Activated CD8-positive, alpha-beta T cell treated with anti-CD3 and anti-CD28 coated beads, Interleukin-2, amount 10 ng/mL, durations not matched to agents 7 days and 5 days (primary cell): ENCODE measurements at places on chromosomes 6 and 20. TPM values are rescaled to one million over a fixed set of nuclear protein-coding genes. Genes with fewer than 3 reads are reported as not detected.

Gene MDFI
- total RNA-seq = not detected

DNA sequence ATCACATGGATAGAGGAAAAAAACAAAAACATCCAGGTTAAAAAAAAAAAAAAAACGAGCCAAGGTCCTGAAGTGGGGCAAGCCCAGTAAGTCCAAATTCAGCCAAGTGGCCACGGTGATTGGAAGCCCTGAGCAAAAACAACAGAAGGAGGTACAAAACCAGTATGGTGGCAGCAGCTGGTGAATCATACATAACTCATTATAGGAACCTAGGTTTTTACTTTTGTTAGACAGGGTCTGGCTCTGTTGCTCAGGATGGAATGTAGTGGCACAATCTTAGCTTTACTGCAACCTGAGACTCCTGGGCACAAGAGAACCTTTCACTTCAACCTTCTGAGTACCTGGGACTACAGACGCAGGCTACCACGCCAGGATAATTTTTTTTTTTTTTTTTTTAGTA is 22.7 kb upstream of the MYB start:
- no peaks in the 10 kb centered on the region for H3K36me3 ChIP-seq
- no peak for DNase-seq
- no peak overlapping the region for H3K4me3 ChIP-seq
- H3K4me1 ChIP-seq = peaks cover 38% of the 10 kb centered on the region

Gene LATS1
- total RNA-seq = 33.2 TPM

Gene HEY2
- total RNA-seq = not detected

- DNase-seq = no peak
- H3K27me3 ChIP-seq = no peaks in the 10 kb centered on the region
- H3K4me1 ChIP-seq = no peaks in the 10 kb centered on the region
- no peak overlapping the region for H3K27ac ChIP-seq
- no peaks in the 10 kb centered on the region for H3K36me3 ChIP-seq
Observed at GRCh38 chr6:56079751-56080540, 167.4 kb downstream of the COL21A1 start.

Gene ENPP1
- total RNA-seq = 0.29 TPM

GRCh38 chr6:90190752-90191395 is 105.8 kb downstream of the BACH2 start:
- H3K36me3 ChIP-seq = peaks cover 27% of the 10 kb centered on the region
- H3K4me3 ChIP-seq = peak overlapping the region; percentile 15
- H3K27me3 ChIP-seq = no peaks in the 10 kb centered on the region
- peaks cover 87% of the 10 kb centered on the region for H3K4me1 ChIP-seq
- H3K27ac ChIP-seq = peak overlapping the region; percentile 75

Gene TMEM217
- total RNA-seq = 3.2 TPM

Gene GABRR1
- not detected for total RNA-seq

GRCh38 chr6:95431637-95432228 is 145.6 kb upstream of the MANEA start:
- DNase-seq = peak; percentile 44
- H3K4me3 ChIP-seq = no peak overlapping the region
- H3K4me1 ChIP-seq = no peaks in the 10 kb centered on the region
- no peaks in the 10 kb centered on the region for H3K36me3 ChIP-seq
- H3K27me3 ChIP-seq = no peaks in the 10 kb centered on the region

Gene LAMP5
- not detected for total RNA-seq

DNA sequence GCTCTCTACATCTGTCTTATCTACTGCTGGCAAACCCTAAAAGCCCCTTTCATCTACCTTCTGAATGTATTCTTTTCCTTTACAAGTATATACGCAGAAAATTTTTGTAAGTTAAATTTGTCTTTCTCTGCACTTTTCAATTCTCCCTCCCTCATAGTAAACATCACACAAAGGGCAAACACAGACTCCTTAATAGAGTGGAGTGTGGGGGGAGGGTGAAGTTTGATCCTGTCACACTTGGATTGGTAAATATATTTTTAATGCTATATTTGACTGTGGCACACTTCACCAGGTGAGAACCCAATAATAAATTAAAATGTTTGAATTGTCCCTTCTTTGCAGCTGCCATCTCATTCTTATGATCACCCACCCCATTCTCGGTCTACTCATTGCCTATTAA is 33.2 kb upstream of the PAQR8 start:
- no peak for DNase-seq
- H3K4me3 ChIP-seq = no peak overlapping the region
- H3K27ac ChIP-seq = no peak overlapping the region
- no peaks in the 10 kb centered on the region for H3K36me3 ChIP-seq

GRCh38 chr6:169724494-169725124 is at the start of gene PHF10:
Gene PHF10 (minus strand): TSS chr6:169724500. CDS start chr6:169723931, 569 bp downstream.
- peaks cover 6% of the 10 kb centered on the region for H3K27me3 ChIP-seq
- H3K4me1 ChIP-seq = peaks cover 35% of the 10 kb centered on the region
- peaks cover 15% of the 10 kb centered on the region for H3K36me3 ChIP-seq
- peak within 1 kb of the TSS; percentile 93 for H3K27ac ChIP-seq
- peak within 1 kb of the TSS; percentile 86 for H3K4me3 ChIP-seq
- peak; percentile 57 for DNase-seq

DNA sequence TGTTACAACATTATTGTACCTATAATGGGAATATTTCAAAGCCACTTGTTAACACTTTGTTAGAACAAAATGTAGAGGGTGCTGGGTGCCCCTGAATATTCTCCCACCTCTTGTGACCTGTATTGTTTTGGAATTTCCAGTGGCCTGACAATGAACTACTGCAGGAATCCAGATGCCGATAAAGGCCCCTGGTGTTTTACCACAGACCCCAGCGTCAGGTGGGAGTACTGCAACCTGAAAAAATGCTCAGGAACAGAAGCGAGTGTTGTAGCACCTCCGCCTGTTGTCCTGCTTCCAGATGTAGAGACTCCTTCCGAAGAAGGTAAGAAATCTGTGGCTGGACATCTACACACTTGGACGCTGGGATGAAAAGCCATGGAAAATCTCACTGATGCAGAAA is 28.9 kb downstream of the PLG start:
- peaks cover 2% of the 10 kb centered on the region for H3K27me3 ChIP-seq
- no peak overlapping the region for H3K4me3 ChIP-seq
- H3K4me1 ChIP-seq = no peaks in the 10 kb centered on the region
- no peak for DNase-seq
- no peaks in the 10 kb centered on the region for H3K36me3 ChIP-seq

Gene OTOR
- not detected for total RNA-seq

Gene HMGN4
- total RNA-seq = 84.9 TPM

DNA sequence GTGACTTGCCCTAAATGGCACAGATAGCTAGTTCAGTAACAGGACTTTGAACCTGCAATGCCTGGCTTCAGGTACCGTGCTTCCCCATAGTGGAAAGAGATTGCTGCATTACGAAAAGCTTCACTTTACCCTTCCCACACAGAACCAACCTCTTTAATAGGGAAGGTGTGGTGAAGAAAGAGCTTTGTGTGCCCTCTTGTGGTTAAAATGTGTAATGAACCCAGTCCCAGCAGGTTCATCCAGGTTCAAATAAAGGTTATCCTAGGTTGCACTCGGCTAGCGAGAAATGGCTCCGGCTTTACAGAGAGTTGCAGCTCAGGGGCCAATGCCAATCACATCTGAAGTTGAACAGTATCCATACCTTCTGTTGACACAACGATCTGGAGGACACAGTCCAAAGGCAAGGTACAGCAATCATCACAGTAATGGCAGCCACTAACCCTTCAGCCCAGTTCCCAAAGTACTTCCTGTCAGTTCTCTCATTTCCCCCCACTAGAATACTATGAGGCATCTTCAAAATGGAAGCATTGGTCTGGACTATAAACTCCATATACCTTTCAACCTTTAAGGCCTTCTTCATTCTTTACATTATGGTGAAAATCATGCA is 3.0 kb downstream of the DEFB115 start:
- H3K4me1 ChIP-seq = no peaks in the 10 kb centered on the region
- H3K27me3 ChIP-seq = no peaks in the 10 kb centered on the region
- no peak for DNase-seq
- no peak overlapping the region for H3K4me3 ChIP-seq

GRCh38 chr6:163148451-163149278 is 265.9 kb upstream of the QKI start:
- no peak overlapping the region for H3K4me3 ChIP-seq
- H3K36me3 ChIP-seq = no peaks in the 10 kb centered on the region
- H3K4me1 ChIP-seq = no peaks in the 10 kb centered on the region
- no peaks in the 10 kb centered on the region for H3K27me3 ChIP-seq
- DNase-seq = no peak

Gene IL17F
- total RNA-seq = not detected

- no peak overlapping the region for H3K4me3 ChIP-seq
- no peak overlapping the region for H3K27ac ChIP-seq
- DNase-seq = peak; percentile 59
- no peaks in the 10 kb centered on the region for H3K27me3 ChIP-seq
Observed at GRCh38 chr20:23340524-23340923, 10.1 kb upstream of the NXT1 start.

DNA sequence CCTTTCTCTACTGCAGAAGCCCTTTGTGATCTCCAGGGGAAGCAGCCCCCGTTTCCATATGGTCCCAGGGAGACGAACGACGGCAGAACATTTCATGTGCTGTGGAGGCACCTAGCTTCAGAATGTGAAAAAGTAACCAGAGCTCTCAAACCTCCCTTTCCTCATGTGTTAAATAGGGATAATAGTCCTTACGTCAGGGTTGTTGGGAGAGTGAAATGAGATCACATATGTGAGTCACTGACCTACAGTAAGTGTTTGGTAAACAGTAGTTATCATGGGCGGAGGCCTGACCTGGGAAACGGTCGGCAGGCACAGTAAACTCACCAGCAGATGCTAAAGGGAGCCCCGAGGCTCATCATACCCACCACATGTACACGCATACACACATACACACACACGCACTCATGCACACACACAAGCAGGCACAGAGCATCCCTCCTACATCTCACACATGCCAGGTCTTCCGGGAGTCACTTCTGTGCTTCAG is 89.7 kb downstream of the LY86 start:
- H3K27me3 ChIP-seq = peaks cover 3% of the 10 kb centered on the region
- peaks cover 42% of the 10 kb centered on the region for H3K4me1 ChIP-seq
- no peak for DNase-seq
- H3K27ac ChIP-seq = no peak overlapping the region

Gene MCCD1
- total RNA-seq = not detected

GRCh38 chr6:11236076-11236750 is 3.7 kb upstream of the NEDD9 start:
- no peaks in the 10 kb centered on the region for H3K27me3 ChIP-seq
- peak overlapping the region; percentile 7 for H3K27ac ChIP-seq
- peak; percentile 43 for DNase-seq
- no peak overlapping the region for H3K4me3 ChIP-seq
- H3K36me3 ChIP-seq = peaks cover 27% of the 10 kb centered on the region

DNA sequence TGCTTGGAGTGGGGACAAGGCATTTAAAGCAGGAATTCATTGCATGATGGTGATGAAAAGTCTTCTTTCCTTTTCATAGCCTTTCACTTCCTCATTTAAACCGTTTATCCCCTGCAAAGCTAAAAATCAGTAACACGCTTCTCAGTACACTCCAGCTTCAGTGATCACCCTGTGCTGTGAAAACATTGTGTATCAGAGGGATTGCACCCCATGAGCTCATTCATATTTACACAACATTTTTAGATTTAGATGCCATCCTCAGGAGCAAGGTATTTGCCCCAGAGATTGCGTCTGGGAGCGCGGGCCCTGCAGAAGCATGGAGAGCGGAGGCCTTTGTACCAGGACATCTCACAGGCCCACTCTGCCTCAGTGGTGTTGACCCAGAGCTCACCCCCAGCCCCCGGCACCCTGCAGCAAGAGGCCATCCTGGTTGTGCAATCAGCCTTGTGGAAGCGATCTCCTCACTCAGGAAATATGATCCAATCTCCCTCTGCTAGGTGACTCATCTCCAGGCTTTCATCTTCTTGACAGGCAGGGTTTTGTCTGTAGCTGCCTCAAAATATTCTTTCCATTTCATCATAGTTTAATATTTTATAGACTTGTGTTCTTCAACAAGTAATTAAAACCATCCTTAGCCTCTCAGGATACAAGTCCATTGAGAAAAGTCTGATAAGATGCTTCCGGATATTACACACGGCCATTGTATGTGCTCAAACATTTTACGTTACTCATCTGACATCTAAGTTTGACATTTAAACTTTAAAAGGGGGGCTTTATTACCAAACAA is 38.9 kb upstream of the THBS2 start:
- H3K27me3 ChIP-seq = peaks cover 2% of the 10 kb centered on the region
- no peak overlapping the region for H3K4me3 ChIP-seq
- H3K27ac ChIP-seq = no peak overlapping the region
- no peak for DNase-seq

GRCh38 chr6:96823743-96824142 is 13.5 kb downstream of the GPR63 start:
- peaks cover 2% of the 10 kb centered on the region for H3K4me1 ChIP-seq
- no peak overlapping the region for H3K4me3 ChIP-seq
- no peak overlapping the region for H3K27ac ChIP-seq
- DNase-seq = no peak
- no peaks in the 10 kb centered on the region for H3K27me3 ChIP-seq
- H3K36me3 ChIP-seq = no peaks in the 10 kb centered on the region

DNA sequence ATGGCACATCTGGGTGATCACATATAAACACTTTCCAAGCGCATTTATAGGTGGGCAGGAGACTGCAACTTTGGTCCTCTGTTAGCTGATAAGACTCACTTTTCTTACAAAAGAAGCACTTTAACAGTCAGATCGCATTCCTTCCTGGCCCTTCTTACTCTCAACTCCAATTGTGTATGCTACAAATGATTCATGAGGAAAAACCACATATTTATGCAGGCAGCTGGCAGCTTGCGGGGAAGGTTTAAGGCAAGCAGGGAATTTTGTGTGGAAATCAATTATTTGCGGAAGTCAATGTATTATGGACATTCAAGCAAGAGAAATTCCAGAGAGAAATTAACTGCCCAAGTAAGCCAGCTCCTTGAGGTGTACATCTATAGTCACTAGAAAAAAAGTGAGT is 194.0 kb downstream of the PKHD1 start:
- H3K4me3 ChIP-seq = no peak overlapping the region
- no peak overlapping the region for H3K27ac ChIP-seq
- H3K36me3 ChIP-seq = no peaks in the 10 kb centered on the region
- H3K27me3 ChIP-seq = no peaks in the 10 kb centered on the region
- DNase-seq = no peak

DNA sequence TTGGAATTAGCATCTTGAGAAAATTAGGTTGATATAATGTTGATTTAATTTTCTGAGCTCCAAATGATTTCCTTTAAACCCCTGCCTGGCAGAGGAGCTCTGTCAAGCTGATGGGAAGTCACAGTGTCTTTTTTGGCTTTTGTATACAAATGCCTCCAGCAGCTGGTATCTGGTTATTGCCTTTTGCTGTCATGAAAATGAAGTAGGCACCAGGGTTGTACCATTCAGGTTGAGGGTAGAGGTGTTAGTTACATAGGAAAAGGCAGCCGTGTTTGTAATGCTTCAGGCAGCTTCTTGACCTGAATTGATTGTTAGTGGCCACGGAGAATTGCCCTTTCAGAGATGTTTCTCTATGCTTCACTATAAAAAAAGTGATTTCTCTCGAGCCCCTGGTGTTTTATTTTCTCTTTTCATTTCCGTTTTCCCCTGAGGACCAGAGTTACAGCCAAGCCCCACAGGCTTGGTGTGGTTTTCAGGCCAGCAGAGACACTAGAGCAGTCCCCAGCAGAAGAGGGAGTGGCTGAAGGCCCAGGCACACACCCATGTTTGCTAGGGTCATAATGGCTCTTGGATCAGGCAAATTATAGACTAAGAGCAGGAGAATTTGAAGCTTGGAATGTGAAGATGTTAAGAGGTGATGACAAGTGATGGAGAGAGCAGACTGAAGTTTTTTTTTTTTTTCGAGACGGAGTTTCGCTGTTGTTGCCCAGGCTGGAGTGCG is 21.6 kb downstream of the CMTR1 start:
- H3K4me3 ChIP-seq = no peak overlapping the region
- H3K36me3 ChIP-seq = peaks cover 86% of the 10 kb centered on the region
- H3K27me3 ChIP-seq = no peaks in the 10 kb centered on the region
